ENCODE measurements at places on chromosomes 1 and 21. TPM values are rescaled to one million over a fixed set of nuclear protein-coding genes. Genes with fewer than 3 reads are reported as not detected.

DNA sequence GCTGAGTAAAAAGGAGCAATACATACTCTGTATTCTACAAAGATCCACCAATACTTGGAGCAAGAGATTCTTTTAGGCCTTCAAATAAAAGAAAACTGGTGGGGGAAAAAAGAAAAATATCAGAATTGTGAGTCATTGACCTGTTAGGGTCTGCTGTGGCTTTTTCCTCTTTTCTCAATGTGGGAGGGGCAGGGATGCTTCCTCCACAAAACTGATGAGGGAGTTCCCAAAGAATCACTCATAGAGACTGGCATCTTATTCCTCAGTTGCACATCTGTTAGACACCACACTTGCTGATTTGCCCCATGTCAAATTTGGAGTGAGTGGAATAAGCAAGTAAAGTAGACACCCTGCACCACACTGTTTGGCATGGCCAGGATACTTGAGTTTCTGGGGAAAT lies 16.6 kb downstream of the C1orf141 start:
- no peak for DNase-seq

ST6GALNAC5 gene
- total RNA-seq: 4.9 TPM

DNA sequence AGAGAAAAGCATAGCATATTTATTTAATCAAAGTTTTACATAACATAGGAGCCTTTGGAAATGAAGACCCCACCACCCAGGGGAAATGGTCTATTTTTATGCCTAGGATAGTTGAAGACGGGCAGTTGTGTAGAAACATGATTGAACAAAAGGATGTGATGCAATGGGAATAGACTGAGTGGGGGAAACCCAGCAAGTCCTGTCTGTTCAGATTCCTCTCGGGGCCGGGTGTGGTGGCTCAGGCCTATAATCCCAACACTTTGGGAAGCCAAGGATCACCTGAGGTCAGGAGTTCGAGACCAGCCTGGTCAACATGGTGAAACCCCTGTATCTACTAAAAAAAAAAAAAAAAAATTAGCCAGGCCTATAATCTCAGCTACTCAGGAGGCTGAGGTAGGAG lies 298.3 kb downstream of the MATN1 start:
- DNase-seq: no peak

DNA sequence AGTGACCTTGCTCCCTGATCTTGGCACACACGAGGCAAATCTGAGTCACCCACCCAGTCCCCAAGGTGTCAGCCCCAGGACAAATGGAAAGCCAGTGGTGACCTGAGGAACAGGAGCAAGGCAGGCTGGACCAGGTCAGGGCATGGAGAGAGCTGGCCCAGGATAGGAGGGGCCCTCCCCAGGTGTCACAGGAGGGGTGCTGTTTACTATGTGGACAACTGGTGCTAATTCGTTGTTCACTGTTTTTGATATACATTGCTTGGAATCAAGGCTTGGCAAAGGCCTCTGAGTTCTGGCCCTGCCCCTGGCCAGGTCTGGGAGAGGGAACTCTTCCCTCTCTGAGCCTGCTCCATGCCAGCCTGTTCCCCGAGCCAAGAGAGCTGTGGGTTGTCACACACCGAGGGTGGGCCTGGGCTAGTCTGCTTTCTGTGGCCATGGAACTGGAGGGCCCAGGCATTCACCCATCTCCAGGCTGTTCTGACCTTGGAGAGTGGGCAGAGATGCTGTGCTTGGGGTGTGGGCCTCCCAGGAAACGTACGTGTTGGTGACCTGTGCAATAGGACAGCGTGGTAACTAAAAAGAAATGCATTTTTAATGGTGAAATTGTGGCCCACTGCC lies 41.8 kb downstream of the CRYAA start:
- DNase-seq: no peak

- no peak for DNase-seq
Observed at GRCh38 chr21:25721987-25722386, 12.7 kb downstream of the ATP5PF start.

DNA sequence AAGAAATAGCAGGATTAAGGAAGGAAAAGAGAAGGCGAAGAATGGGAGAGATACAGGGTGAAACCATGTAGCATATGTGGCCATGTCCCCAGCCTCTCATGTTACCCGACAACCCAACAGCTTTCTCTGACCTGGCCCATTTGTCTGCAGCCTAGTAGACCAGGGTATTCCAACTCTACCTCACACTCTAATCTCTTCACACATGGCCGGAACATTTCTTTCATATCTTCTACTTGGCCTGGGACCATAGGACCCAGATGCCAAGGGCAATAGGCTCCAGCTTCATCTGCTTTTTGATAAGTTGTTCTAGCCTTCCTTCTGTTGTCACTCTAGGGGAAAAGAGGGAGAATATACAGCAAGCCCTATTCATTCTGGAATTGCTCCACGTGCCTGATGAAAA lies 95.0 kb upstream of the DPT start:
- no peak for DNase-seq

DNA sequence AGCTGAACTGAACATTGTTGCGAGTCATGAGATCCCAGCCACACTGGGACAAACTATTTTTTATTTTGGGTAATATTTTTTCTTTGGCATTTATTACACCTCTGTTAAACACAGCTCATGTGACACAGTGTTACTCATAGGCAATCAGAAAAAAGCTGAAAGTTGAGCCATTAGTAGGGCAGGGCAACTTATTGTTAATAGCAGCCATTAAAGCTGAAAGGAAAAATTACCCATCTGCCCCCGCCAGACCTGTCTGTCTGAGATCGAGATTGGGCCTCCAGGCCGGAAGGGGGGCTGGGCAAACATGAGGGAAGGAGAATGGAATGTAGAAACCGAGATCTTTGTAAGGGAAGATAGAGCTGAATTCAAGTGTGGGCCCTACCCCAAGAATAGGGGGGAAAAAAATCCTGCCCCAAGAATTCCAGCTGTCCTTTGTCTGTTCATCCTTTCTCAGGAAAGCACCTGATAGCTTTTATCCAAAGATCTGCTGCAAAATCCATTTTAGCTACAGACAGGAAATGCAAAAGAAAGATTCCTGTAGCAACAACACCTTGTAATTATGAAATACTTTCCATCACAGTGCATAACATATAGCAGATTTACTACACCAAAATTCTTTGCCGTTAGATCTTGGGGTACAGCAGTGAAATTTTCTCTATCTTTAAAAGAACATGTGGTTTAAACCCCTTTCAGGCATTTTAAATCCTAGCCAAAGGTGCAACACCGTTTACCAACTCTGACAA lies 212.8 kb downstream of the PBX1 start:
- DNase-seq: no peak

ANKRD13C gene
- 22.2 TPM for total RNA-seq

- DNase-seq: no peak
Observed at GRCh38 chr1:84668185-84668584, 22.1 kb downstream of the SSX2IP start.

DNA sequence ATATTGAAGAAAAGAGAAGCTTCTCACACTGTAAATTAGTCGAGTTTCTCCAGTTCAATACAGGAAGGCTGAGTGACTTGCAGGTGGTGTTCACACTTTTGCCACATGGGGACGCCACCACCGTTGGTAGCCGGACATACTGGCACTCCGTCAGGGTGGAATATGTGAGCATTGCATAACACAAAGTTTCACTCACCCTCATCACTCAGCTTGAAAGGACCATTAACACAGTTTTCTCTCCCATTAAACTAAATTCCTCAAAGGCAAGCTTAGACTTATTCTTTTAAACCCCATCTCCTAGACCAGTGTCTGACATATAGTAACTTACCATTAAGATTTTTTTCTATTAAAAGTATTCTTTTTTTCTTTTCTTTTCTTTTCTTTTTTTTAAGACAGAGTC lies 105.3 kb upstream of the SERBP1 start:
- DNase-seq: peak; percentile 75

- DNase-seq: no peak
Observed at GRCh38 chr1:119327094-119327449, 41.5 kb upstream of the HAO2 start.

CNR2 gene
- not detected for total RNA-seq

GRCh38 chr1:81327743-81328142 lies 473.0 kb upstream of the ADGRL2 start:
- no peak for DNase-seq

GRCh38 chr1:76769911-76770310 lies 97.4 kb upstream of the ST6GALNAC5 start:
- DNase-seq: no peak

DNA sequence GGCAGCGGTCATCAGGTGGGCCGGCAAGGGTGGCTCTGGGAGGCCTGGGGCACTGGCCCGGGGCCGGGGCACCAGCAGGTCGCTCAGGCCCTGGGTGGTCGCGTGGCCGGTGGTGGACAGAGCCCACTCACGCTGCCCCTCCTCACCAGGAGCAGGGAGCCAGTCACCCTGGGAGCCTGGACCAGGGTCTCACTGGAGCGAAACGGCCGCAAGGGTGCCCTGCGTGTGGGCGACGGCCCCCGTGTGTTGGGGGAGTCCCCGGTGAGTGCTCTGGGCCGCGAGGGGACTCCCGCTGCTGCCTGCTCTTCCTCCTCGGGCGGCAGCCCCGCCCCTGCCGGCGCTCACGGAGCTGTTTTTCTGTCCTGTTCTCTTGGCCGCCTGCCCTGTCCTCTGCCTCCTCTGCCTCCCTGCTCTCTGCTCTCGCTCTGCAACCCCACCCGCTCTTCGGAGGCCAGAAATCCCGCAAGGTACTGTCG lies 23.5 kb downstream of the RNF223 start:
- no peak for DNase-seq

- no peak for DNase-seq
Observed at GRCh38 chr21:36518883-36519492, 39.1 kb upstream of the CLDN14 start.

TMEM269 gene
- 0.50 TPM for total RNA-seq

OR2T29 gene
- not detected for total RNA-seq

- DNase-seq: no peak
Observed at GRCh38 chr1:13697738-13698137, 2.2 kb upstream of the PRDM2 start.

KRTAP21-2 gene
- total RNA-seq: not detected

Data from ovary (tissue), 10 donors.